ENCODE measurements at places on chromosomes 6 and 20. TPM values are rescaled to one million over a fixed set of nuclear protein-coding genes. Genes with fewer than 3 reads are reported as not detected.

Gene C6orf58
- total RNA-seq, result not detected

Gene MANEA
- 5.2 TPM for total RNA-seq

Gene CRISP3
- total RNA-seq, result not detected

Gene TMEM74B
- not detected for total RNA-seq

Gene HACE1
- 41.7 TPM for total RNA-seq

Gene PGK2
- not detected for total RNA-seq

Gene GMPR
- not detected for total RNA-seq

Gene COL9A3
- 41.2 TPM for total RNA-seq

Gene SLC17A2
- not detected for total RNA-seq

Gene CDH4
- not detected for total RNA-seq

Gene HCRTR2
- total RNA-seq, result not detected

Gene PAX1
- not detected for total RNA-seq

Gene C6orf118
- not detected for total RNA-seq

Gene GJA10
- 1.3 TPM for total RNA-seq

Gene DDO
- not detected for total RNA-seq

Gene GPX5
- not detected for total RNA-seq

Gene ABHD16B
- not detected for total RNA-seq

Gene GLP1R
- total RNA-seq, result not detected

Gene SNAP91
- not detected for total RNA-seq

Gene SRF
- 27.4 TPM for total RNA-seq

Gene NKX2-2
- not detected for total RNA-seq

Gene FHL5
- total RNA-seq, result not detected

Gene NFATC2
- total RNA-seq, result 22.5 TPM

Gene BAK1
- total RNA-seq, result 18.7 TPM

Gene KIZ
- 22.1 TPM for total RNA-seq

Gene HSD17B8
- 26.2 TPM for total RNA-seq

Gene OLIG3
- not detected for total RNA-seq

Gene ZBTB12
- 13.3 TPM for total RNA-seq

Gene C6orf15
- total RNA-seq, result not detected

Gene GSTA3
- not detected for total RNA-seq

Gene FOXO3
- total RNA-seq, result 10.5 TPM

Gene GCNT2
- 15.1 TPM for total RNA-seq

Gene CGAS
- 12.8 TPM for total RNA-seq

Gene RUNX2
- total RNA-seq, result 0.90 TPM

Gene SLC22A3
- not detected for total RNA-seq
